ENCODE measurements at places on chromosomes 11 and 22. TPM values are rescaled to one million over a fixed set of nuclear protein-coding genes. Genes with fewer than 3 reads are reported as not detected.

Gene MS4A3
- not detected for total RNA-seq

Gene TMA7B
- not detected for total RNA-seq

Gene RFPL2
- not detected for total RNA-seq

Gene TSSK2
- total RNA-seq: not detected

Gene CHRM1
- total RNA-seq: not detected

Gene OR52I2
- total RNA-seq: not detected

Gene SRRD
- total RNA-seq: 26.6 TPM

Gene SAA2
- not detected for total RNA-seq

Gene IFITM2
- 3.7 TPM for total RNA-seq

Gene TRIM34
- total RNA-seq: 2.9 TPM

Gene P2RY2
- total RNA-seq: 9.0 TPM

Gene SSRP1
- total RNA-seq: 100 TPM

Gene TECTA
- under 0.01 TPM for total RNA-seq

Gene TBX10
- not detected for total RNA-seq

Gene MPZL2
- 79.2 TPM for total RNA-seq

Gene NAALAD2
- total RNA-seq: not detected

Gene TMEM45B
- total RNA-seq: 162 TPM

Gene TRIM51
- not detected for total RNA-seq

Gene PATE1
- not detected for total RNA-seq

Gene MOV10L1
- total RNA-seq: 0.26 TPM

Measured in bronchial epithelial cell (primary cell).